Stimulated activated CD4-positive, alpha-beta T cell treated with anti-CD3 and anti-CD28 coated beads, Interleukin-12 subunit alpha, Interleukin-12 subunit beta, amount 100 ng/mL, for 4 hours (primary cell): ENCODE measurements at places on chromosomes 7 and 10.

- DNase-seq = no peak
Measured at GRCh38 chr10:110845756-110846620, 25.7 kb upstream of the PDCD4 start.

DNA sequence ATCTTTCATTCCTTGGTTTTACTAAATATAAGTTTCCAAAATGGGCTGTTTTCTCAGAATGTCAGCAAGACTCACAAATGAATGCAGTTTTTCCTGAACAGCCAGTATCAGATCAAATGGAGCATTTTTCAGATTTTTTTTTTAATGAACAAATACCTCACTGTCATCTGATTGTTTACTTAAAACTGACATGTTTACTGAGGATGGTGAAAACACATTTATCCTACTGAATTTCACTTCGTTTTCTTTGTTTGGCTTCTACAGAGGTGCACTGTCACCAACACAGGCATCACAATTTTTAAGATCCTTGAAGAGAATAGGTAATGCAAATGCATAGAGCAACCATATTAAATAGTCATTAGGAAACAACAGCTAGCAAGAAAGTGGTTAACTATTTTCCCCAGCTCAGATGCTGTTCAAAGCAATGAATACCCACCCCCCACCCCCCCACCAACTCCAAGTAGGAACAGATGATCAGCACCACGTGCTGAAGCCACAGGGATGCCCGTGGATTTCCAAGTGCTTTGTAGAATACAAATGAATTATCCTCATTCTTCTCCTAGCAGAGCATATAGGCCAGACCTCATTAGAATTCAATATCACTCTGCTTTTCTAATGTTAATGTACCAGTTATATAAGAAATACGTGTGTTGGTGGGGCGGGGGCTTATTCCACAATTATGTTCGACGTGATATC lies 205.9 kb downstream of the SKAP2 start:
- no peak for DNase-seq

DNA sequence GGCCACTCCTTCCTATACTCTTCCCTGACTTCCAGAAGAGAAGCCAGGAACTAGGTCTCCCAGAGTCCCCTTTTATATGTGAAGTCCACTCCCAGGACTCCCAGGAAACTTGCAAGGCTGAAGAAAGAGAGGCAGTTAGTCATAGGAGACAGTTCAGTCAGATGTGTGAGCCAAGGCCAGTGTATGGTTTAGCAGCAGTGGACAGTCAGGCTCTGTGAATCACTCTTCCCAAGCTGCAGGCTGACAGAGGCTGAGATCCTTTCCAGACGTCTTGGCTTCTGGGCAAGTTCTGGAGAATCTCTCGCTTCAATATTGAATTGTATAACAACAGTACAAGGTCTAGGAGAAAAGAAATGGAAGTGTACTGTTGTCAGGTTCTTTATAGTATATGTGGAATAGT lies 26.9 kb downstream of the BLVRA start:
- no peak for DNase-seq

- no peak for DNase-seq
Measured at GRCh38 chr10:6056411-6057135, 5.6 kb downstream of the IL2RA start.

DNA sequence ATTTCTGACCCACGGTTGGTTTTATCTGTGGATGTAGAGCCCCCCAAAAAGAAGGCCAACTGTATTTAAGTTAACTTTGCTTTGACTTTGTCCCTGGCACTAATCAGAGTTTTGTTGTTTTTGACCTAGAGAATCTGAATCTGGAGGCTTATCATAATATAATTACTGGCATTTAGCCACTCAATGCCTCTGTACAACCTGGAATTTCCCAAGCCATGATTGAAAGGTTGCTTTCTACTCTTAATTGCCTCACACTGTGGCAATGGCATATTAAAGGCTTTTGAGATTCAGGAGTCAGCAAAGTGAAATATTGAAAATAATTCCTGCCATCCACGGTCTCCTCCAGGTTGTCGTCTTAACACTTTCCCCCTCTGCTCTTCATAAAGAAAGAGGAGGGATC lies 205.2 kb upstream of the GHITM start:
- DNase-seq = no peak

DNA sequence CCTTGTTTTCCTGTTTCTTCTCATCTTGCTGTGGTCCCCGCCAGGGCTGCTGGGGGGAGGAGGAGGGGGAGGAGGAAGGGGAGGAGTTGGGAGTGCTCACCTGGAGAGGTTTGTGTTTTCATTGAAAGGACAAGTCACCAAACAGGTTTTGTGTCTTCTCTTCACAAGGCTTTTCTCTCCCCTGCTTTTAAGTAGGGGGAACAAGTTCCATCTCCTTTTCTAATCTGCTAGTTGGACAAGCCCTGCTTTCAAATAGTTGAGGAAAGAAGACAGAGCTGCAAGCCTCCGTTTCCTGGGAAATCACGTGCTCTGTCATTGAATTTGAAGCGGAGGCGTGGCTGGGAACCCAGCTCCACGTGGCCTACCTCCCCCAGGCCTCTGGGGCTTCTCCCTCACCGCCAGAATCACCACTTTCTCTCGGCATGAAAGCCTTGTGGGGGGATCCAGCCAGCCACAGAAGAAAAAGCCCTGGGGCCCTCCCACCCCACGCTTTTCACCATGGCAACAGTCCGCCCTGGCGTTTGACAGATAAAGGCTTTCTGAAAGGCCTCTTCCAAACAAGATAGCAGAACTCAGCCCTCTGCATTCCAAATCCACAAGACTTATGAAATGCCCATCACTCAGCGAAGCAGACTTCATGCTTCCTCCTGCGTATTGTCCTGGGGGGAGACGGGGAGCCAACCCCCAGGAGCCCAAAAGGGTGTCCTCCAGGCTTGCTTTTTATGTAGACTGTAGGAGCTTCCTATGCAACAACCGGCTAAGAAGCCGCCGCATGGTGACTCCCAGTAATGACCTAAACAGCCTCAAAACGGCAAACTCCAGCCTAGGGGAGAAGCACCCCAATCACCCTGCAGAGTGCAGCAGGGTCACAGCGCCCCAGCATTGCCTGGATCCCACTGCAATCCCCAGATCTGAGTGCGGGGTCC lies 51.7 kb downstream of the PROSER2 start:
- peak; percentile 23 for DNase-seq
